RKO (cell line): ENCODE measurements at places on chromosomes 4 and X.

DNA sequence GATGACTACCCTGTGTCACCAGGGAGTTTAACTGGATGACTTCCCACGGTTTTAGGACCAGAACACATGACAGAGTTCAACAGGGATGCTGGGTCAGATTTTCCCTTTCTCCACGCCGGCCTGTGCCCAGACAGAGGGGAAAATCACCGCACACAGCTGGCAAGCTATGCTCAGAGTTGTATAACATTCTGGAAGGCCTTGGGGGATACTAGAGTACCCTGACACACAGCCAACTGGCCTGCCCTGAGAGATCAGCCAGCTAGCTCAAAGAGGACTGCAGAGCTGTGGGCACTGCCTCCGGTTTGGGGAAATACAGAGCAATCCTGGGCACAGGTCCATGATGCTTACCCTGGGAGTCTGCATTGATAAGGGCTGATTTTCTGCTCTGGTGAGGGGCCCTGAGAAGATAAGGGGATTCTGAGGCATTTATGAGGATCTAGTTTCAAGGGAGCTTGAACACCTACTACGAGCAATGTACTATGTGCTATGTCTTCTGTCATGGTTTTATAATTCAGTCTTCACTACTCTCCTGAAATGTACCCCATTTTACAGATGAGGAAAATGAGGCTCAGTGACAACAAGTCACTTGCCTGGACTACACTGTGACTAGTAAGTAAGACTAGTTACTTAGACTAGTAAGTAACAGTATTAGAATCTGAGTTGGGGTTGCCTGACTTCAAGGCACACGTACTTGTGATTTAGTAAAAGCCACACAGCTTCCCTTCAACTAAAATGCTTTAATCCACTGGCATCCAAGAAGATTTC lies 14.7 kb downstream of the C4orf54 start:
- no peak for DNase-seq

GRCh38 chrX:153407736-153408135 lies 3.5 kb upstream of the ZFP92 start:
- DNase-seq: no peak

- no peak for DNase-seq
These were observed 48.4 kb downstream of the IDS start for GRCh38 chrX:149456476-149457245.

DNA sequence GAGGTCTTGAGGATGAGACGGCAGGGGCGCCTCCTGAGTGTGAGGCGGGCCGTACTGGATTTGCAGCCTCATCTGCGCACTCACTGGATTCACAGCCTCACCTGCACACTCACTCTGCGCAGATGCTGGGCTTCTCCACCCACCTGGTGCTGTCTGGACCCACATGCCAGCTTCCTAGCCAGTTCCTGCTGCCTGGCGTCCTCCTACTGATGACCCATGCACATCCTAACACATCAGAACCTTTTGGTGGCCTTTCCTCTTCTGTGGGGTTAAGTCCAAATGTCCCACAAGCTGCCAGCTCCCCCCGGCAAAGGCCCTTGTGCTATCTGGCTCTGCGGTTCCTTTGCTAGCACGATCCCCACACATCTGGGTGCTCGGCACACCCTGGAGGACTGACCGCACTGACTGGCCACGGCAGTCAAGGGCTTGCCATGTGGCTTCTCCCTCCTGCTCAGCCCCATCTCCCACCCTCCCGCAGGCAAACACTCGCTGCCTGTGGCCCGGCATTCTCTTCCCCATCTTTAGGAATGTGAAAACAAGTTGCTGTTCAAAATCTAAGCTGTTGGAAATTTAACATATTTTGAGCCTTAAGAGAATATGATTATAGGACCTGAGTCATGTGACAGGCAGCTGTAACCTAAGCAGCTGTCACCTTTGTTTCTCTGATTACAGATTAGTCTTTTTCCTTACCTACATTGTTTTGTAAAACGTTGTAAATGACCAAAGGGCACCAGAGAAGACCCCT lies 39.4 kb upstream of the AFAP1 start:
- DNase-seq: no peak

GRCh38 chrX:66015152-66015831 lies 24.6 kb downstream of the VSIG4 start:
- no peak for DNase-seq

DNA sequence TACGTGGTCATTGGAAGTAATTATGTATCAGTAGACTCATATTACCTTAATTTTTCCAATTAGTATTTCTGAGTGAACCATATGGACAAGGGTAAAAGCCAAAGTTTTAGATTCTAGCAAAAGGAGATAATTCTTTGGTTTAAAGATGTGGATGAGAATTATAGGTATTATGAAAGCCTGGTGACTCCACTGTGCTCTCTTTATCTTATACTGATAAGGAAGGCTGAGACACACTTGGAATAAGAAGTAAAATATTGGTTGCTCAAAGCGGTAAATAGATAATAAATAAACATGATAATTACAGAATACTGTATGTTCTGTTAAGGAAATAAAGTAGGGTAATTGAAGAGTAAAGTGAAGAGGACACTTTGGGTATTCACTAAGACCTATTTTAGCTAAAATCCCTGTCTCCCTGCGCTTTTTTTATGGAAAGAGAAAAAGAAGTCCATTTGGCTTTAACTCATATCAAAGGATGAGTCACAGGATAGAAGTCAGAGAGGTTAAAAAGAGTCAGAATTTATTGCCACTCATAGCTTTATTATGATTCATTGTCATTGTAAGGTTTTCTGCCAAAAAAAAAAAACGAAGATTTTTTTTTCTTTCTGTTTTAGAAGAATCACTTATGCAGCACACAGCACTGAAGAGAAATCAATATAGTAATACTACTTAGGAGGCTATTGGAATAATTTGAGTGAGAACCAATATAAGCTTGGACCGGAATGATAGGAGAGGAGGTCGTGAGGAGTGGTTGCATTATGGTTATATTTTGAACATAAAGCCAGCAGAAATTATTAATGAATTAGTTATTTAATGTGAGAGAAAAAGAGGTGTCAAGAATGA lies 2463.1 kb downstream of the ARAP2 start:
- peak; percentile 91 for DNase-seq

DNA sequence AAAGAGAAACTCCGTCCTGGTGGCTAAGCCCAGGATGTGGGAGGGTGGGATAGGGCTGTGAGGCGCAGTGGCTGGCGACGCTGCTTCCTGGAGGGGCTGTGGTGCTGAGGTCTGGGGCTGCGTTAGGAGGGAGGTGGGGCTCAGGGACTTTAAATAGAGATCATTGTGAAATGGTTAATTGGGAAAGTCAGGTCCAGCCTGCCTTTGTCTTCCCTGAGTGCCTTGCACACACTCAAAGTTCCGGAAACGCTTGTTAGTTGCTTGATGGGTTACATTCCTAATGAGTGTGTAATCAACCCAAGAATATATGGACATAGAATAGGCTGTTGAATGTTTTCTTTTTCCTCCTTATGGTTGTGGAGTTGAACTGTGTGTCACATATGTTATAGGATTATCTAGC lies 55.7 kb upstream of the CLDN34 start:
- DNase-seq: peak; percentile 3

DNA sequence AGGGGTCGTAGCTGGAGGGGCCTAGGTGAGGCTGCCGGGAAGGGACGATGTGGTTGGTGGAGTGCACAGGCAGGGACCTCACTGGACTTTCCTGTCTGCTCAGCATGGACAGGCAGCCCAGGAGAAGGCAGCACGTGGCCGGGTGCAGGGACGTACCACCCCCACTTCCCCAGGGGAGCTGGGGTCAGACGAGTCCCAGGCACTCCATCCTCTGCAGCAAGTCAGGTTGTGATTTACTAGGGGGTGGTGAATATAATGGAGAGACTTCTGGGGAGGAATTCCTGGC lies 1.5 kb upstream of the CTBP1 start:
- no peak for DNase-seq

GRCh38 chr4:90603540-90603939 lies 476.3 kb downstream of the CCSER1 start:
- no peak for DNase-seq

DNA sequence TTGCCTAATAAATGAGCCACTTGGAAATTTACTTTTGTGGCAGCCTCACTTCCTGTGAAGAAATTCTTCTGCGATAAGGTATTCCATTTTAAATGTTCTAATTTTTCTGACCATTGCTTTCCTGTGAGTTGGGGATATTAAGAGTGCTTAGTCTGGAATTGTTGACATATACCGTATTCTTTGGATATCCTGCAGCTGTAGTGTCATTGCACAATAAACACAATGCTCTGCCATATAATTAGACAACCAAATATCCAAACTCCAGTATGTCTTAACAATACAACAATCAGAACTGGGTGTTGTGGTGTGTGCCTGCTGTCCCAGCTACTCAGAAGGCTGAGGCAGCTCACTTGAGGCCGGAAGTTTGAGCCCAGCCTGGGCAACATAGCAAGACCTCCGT lies 99.4 kb downstream of the LUZP4 start:
- DNase-seq: no peak

GRCh38 chr4:6420972-6421371 lies 51.4 kb downstream of the PPP2R2C start:
- no peak for DNase-seq

DNA sequence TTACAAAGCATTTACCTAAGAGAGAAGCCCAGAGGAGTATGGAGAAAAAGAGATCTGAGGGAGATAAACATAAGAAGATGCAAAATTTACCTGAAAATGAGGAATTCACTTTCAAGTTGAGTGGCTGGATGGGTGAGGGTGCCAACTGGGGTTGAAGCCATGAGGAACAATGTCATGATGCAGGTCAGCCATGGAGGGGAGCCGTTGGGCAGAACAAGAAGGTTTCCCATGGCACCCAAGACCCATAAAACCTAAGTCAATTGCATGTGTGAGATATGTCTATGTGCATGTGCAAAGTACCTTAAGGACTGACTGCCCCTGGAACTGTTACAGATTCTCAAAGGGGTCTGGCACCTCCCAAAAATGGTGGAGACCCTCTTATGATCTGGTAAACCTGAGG lies 46.6 kb upstream of the PRRG1 start:
- no peak for DNase-seq

- DNase-seq: peak; percentile 73
These were observed 15.3 kb downstream of the CTAG1B start for GRCh38 chrX:154603438-154604430.

GRCh38 chr4:47830265-47831025 lies 7.4 kb downstream of the CORIN start:
- no peak for DNase-seq

DNA sequence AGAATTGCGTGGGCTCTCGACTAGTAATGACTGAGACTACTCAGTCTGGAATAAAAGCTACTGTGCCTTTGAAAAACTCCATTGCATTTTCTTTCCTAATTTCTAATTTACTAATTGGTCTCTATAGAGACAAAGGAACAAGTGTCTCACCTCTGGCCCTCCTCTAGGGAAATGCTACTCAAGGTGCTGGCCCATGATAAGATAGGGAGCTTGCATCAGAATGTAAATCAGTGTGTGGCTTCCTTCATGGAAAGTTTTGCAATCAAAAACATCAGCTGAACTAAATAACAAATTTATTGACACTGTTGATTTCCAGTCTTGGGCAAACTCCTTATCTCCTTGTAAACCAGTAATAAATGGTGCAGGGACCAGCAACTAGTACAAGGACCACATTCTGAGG lies 81.8 kb downstream of the SRPX start:
- DNase-seq: no peak

DNA sequence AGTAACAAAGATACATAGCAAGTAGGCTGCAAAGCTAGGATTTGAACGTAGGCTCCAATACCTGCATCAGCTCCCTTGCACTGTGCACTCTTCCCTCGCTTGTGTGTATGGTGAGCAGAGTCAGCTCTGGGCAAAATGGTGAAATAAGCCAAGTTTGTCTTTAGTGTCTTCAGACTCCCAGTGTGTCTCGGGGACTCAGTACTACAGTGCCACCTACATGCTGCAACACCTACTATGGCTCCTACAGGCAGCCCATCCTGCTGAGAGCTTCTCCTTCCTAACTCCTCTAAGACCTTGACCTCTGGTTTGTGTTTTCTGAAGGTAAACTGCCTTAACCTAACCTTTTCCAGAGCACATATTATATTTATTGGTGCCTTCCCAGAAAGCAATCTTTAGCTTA lies 42.5 kb downstream of the RTL9 start:
- DNase-seq: no peak

GRCh38 chr4:164550989-164551712 lies 202.8 kb upstream of the SMIM31 start:
- no peak for DNase-seq

GRCh38 chrX:48461830-48462229 lies 8.2 kb downstream of the SLC38A5 start:
- DNase-seq: peak; percentile 45

GRCh38 chrX:96445531-96446065 lies 239.0 kb upstream of the DIAPH2 start:
- DNase-seq: no peak

GRCh38 chr4:123259676-123260646 lies 136.6 kb upstream of the SPRY1 start:
- DNase-seq: no peak

DNA sequence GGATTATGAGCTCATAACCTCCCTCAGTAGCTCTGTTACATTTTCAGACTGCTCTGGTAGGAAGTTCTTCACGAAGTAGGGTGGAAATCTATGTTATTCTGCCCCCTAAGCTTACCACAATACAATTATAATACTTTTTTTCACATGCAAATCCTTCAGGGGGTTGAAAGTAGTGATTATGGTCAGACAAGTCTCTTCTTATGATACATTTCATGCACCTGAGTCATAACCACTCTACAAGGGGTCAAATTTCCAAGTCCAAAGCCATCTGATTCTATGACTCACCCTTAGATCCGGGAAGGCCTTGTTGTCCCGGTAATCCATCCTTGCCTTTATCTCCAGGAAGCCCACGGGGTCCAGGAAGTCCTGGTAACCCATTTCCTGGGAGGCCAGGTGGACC lies 95.2 kb downstream of the ATG4A start:
- DNase-seq: peak; percentile 66

- no peak for DNase-seq
These were observed 15.6 kb downstream of the SHOX start for GRCh38 chrX:646228-646495.

GRCh38 chr4:163493643-163494359 lies 689 bp upstream of the TMA16 start:
- DNase-seq: peak; percentile 11

GRCh38 chr4:77125961-77126360 lies 31.0 kb upstream of the CCNG2 start:
- no peak for DNase-seq

- DNase-seq: no peak
These were observed 33.2 kb downstream of the ACOX3 start for GRCh38 chr4:8407316-8407715.

DNA sequence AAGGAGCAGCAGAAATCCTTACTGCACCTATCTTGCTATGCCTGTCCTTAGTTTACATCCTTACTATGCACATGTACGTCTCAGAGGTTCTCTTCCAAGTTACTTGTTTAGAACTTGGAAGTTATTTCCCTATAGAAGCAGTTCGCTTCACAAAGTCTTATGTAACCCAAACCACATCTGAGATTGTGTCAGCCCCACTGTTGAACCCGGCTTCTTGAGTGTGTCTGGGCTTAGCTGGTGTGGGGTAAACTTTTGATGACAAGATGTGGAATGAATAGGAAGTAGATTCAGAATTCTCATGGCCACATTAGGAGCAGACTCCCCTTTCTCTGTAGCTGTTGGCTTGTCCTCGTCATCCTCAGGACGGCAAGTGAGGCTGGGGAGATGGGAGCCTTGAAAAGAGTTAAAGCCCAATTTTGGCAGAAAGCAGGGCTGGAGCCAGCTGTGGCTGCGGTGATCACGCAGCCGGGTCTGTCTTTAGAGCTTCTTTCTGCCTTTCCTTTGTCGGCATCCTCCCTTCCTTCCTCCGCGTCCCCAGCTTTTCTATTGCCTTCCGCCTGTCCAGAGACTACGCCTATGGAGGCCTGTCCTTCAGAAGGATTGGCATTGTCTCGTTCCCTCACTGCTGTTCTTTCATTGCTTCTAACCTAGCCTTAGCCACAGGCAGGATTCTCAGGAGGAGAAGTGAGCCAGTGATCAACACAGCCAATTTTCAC lies 23.0 kb upstream of the LIMCH1 start:
- no peak for DNase-seq
